H9 (cell line): ENCODE measurements at places on chromosomes 7 and 10.

GRCh38 chr7:111953611-111954010 is 252.6 kb downstream of the DOCK4 start:
- no peak for DNase-seq

- DNase-seq: no peak
Measured at GRCh38 chr7:105913947-105914346, 37.5 kb upstream of the ATXN7L1 start.

DNA sequence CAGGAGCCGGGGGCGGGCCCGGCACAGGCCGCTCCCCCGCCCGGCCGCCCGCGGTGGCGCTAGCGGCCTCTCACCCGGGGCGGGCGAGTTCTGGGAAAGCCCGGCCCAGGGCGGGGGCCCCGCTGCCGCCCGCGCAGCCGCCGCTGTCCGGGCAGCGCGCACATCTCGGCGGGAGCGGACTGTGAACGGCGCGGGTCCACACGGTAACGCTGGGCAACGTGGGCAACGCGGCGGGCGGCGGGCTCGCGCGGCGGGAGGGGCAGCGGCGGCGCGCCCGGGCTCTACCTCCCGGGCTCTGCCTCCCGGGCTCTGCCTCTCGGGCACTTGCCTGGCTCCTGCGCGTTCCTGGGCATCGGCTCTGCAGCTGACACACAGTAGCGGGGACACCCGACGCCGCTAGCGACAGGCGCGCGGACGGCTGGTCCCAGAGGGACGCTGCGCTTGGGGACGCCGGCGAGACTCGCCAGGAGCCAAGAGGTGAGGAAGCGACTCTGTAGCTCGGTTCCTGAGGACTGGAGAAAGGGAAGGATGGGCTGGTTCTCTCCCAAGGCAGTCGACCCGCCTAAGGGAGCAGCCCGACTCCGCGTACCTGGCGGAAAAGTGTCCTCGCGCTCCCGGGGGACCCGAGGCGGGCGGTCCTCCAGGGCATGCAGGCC is at the start of gene PLCE1:
Gene PLCE1 (plus strand): TSS at position 150 of the 656 bp plus-strand sequence. CDS start 37,116 bp downstream, outside the sequence.
- peak; percentile 62 for DNase-seq

GRCh38 chr7:44463169-44463808 is 27.2 kb downstream of the NUDCD3 start:
- DNase-seq: no peak

GRCh38 chr7:10802526-10802925 is 171.1 kb upstream of the PHF14 start:
- DNase-seq: no peak

DNA sequence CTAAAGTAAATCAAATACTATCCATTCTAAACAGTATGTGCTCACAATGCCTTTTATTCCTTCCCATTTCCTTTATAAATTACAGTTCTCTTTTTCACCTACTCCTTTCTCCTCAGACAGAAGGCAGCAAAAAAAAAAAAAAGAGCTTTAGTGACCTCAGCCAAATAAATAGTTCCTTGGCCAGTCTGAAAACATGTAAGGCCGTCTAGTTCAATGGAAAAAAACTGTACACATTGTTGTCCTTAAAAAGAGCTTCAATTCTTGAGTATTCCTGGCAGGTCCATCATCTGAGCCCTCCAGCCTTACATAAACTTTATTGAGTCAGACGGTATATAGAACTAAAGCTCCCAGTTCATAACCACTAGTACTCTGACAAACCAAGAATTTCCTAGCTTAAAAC is 185.4 kb downstream of the CACNA2D1 start:
- DNase-seq: no peak

- no peak for DNase-seq
Measured at GRCh38 chr7:40843338-40843985, 708.7 kb downstream of the SUGCT start.

- DNase-seq: no peak
Measured at GRCh38 chr10:3239920-3240894, 67.6 kb upstream of the PITRM1 start.

GRCh38 chr10:78578929-78579328 is 489.8 kb upstream of the ZMIZ1 start:
- no peak for DNase-seq

DNA sequence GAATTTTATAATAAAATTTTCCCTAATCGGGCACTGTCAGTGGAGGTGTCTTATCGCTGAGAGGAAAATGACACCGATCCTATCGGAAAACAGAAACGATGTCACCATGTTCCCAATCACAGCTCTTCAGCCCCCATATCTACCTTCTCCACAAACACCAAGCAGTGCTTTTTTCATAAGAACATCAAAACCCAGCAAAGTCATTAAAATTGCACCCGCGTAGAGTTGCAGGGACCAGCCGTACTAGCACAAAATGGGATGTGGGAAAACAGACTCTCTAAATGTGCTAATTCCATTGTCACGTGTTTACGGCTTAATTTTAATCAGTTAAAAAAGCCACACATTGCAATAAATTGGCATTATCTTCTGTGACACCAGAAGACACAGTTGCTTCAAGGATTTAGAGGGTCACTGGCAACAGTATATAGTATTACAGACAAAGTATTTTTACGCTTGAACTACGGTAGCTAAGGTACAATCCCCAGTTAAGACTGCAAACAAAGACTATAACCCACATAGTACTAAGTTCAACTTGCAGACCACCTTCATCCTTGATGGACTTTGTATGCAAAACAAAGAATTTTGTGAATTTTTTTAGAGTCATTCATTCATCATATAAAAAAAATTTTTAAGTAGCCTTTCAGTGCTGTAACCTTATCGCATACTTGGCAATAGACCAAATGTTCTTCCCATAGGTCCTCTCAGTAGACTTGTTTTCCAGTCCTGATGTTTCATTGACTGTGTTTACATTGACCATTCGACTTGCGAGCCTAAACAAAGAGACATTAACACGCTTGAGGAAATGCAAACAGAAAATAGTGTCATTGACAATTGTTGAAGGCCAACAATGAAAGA is 116.0 kb downstream of the VTI1A start:
- DNase-seq: no peak

DNA sequence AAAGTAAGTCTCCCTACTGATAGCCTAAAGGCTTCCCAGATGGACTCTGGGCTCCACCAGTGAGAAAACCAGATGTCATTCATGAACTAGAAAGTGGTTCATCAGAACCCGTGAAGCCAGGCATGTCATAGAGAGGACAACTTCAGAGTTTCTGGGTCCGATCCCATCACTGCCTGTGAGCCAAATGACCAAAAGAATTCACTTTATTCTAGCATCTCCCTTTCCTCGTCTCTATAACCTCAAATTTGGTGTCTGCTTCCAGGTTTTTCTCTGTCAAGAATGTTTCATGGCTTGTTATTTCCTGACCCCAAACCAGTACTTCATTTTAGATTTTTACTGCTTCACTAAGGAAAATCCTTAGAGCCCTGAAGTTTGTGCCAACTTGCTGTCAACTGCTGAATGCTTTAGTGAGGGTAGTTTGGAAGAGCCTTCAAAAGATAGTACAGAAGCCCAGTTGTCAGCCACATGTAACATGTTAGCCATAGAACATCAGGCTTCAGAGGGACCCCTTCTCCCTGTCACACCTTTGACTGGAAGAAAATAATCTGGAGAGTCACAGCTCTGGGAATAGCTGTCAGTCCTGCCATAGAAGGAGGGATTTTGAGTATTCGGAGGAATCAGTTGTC is 34.0 kb downstream of the ITGB8 start:
- DNase-seq: no peak
